Stimulated activated CD4-positive, alpha-beta T cell treated with anti-CD3 and anti-CD28 coated beads, TNF-alpha, amount 100 ng/mL, for 48 hours (primary cell): ENCODE measurements at places on chromosomes 6 and 20.

GRCh38 chr20:16929756-16930155, 181.6 kb downstream of the OTOR start:
- DNase-seq: no peak

GRCh38 chr6:154447954-154448353, 62.5 kb downstream of the CNKSR3 start:
- no peak for DNase-seq

- DNase-seq: no peak
Observed at GRCh38 chr20:44526129-44526528, 4.3 kb upstream of the SERINC3 start.

DNA sequence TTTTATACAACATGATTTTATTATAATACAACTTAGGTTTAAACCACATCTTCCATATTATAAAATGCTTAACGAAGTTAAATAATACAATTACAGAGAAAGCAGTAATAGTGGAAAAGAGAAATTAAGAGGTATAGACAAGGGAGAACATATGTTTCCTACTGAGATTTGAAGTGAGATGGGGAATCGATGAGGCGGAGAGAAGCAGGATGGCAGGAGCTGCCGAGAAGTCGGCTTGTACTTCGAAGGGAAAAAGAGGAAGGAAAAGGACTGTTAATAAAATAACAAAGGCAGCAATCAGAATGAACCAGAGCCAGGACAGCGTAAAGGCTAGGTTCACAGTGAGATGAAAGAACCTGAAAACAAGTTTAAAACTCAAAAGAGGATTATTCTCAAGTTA, 15.4 kb downstream of the FBXL4 start:
- DNase-seq: no peak

DNA sequence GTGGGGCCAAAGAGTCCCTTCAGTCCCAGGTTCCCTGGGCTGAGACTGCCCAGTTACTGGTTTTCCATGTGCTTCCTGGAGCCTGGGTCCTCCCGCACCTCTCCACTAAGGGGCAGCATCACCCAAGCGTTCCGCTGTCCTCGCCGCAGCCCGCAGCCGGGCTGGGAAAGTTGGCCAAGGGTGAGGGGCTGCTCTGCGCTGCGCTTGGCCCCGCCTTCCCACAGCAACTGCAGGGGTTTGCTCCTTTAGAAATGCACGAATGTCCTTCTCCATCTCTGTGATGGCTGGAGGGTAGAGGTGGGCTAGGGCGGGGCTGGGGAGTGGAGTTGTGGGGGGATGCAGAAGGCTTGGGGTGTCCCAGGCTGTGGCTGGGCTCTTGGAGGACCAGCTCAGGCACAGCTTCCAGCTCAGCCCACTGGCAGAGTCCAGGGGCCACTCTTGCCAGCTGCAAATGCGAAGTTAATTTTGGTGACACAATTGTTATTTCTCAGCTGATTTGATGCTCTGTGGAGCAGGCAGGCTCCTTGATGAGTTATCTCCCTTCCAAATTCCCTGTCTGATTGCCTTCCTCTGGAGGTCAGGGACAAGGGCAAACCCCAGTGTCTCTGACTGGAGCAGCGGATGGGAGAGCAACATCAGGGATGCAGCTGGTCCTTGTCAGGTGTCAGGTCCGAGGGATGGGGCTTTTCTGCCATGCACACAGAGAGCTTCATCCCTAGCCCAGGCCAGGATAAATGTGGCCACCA, 63.2 kb downstream of the NOL4L start:
- peak; percentile 38 for DNase-seq

DNA sequence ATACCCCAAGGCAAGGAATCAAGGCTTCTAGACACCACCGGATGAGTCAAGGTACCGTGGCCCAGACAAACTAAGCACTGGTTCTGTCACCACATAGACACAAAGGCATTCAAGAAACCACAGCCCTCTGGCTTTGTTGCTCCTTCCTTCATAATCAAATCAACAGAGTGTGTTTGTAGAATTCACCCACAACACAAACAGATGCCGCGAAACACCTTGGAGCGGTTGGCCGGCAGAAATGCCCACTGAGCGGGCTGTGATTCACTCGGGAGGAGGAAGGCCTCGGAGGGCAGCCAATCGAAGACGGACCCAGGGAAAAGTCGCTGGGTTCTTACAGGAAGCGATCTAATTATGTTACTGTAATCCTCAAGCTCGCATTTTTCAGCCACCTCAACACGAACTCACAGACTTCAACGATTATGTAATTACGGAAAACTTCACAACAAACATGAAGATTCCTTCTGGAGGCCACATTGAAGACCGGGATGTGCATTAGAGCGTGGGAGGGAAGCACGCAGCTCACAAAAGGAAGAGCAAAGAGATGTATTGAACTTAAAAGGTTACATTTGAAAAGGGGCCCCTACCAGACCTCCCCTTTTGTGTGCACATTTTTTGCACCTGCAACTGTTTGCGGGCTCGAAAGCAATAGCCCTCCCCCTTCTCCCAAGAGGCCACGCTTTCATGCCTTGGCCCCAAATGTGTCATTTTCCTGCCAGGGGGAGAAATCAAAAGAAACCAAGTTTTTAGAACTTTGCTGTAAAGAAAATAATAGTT, 184.7 kb upstream of the PREP start:
- no peak for DNase-seq

DNA sequence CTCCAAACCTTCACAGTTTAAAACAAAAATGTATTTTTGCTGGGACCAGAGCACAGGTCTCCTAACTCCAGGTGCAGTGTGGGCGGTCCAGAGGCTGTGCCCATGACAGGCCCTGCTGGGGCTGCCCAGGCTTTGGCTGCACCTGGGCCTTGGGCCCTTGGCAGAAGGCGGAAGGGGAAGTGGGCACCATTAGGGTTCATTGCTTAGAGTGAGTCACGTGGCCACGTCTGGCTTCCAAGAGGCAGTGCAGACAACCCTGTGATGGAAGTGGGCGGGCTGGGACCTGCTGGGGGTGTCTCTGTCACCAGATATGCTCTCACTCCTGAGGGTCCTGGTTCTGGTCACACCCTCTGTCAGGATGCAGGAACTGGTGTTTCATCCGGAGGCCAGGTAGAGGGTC, 302.2 kb downstream of the QKI start:
- no peak for DNase-seq

DNA sequence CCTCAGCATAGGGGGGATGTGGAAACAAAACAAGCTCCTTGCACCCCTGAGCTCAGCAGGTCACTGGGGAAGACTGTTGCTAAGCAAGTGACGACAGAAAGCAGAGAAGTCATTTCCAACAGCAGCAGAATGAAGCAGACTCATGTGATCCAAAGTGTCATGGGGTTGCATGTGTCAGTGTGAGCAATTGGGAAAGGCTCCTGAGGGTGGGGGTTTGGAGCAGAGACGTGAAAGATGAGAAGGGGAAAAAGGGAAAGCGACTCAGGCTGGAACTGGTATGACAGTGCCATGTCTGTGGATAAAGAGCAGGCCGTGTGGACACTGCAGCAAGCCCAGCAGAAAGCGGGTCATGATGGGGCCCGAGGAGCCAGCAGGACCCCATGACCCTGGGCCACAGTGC, 363.9 kb downstream of the PREX1 start:
- DNase-seq: no peak

GRCh38 chr20:10110151-10110550, 75.4 kb downstream of the ANKEF1 start:
- DNase-seq: no peak

DNA sequence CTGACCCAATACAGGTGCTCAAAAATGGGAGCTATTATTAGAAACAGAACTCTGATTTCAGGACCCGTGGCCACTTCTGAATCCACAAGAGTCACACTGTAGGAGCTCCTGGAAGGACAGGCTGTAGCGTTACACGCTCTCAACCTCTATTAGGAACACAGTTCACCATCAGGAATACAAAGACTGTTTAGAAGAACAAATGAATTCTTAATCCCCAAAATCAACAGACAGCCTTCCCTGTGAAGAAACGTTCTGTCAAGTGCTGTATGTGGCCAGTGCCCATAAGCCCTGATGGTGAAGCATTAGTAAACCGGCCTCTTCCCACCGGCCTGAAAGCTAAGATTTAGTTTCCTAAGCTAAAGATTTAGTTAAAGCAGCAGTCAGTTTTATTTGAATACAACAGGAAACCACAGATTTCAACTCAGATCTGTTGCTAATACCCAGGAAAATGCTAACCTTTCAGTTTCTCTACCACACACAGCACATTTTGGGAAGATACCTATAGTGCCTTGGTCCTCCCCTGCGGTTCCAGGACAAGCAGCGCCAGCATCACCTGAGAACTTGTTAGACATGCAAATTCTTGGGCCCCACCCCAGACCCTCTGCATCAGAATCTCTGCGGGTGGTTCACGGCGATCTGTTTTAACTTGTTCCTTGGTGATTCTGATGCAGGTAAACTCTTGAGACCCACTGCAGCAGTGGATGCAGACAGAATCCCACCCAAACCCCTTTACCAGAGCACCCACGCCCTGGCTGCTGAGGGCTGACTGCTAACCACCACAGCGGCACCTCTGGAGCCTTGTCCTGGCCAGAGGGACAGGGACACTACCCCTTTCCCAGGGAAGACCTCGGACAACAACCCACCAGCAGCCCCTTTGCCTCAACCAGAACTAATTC, 33.4 kb downstream of the MTRES1 start:
- DNase-seq: no peak

DNA sequence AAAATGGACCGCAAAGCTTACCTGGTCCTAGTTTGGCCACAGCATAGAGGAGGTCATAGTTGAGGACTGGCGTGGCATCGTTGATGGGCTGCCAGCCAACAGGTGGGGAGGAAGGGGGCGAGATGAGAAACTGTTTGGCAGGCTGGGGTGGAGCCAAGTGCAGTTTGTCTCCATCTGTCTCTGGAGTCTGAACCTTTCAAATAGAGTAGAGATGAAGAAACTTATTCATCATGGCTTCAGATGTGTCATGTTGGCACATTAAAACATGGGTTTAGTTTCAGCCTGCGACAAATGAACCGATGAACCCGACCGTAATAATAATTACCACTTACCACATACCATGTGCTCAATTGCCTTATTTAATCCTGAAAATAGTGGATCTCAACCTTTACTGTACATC, 75.9 kb upstream of the ENPP5 start:
- DNase-seq: no peak

- DNase-seq: no peak
Observed at GRCh38 chr6:45427726-45428125, 50.0 kb upstream of the SUPT3H start.

GRCh38 chr6:129026601-129027000, 143.7 kb downstream of the LAMA2 start:
- no peak for DNase-seq

- DNase-seq: no peak
Observed at GRCh38 chr20:32909451-32909850, 50.7 kb downstream of the EFCAB8 start.

DNA sequence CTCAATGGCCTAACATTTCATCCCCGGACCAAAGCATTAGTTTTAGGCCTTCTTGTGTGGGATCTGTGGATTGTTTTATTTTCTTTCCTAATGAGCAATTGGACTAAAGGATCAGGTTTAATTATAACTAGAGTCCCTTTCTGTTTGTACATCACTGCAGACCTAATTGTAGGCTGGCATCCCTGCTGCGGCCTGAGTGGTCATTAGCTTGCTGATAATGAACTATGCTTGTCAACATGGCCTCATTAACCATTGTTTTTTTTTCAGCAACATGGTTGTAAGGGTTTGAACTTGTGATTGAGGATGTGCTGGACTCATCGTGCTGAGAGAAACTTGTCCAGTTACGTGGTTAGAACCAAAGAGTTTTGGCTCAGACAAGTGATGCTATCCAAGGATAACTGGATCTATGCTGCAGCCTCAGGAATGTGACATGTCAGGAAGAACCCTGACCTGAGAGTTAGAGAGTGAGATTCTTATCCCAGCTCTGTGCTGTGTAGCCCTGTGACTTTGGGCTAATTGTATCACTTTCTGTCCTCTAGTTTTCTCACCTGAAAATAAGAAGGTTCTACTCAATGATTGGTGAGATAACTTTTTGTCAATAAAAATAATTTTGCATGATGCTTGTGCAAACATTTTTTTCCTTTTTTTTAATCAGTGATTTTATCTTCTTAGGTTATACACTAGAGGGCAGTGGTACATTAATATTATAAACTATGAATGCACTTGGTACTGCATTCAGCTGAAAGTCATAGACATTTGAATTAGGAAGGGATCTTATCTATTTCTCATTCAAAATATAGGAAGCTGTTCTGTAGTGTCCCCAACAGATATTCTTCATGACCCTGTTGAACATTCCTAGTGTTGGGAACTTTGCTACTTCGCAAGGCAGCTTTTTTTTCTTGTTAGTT, 140.9 kb downstream of the RNF144B start:
- DNase-seq: no peak
